ENCODE measurements at places on chromosomes 6 and 20.

- DNase-seq, result no peak
Observed at GRCh38 chr6:131054392-131055250, 8.4 kb downstream of the EPB41L2 start.

GRCh38 chr6:50128420-50129005 lies 78.8 kb upstream of the DEFB112 start:
- no peak for DNase-seq

DNA sequence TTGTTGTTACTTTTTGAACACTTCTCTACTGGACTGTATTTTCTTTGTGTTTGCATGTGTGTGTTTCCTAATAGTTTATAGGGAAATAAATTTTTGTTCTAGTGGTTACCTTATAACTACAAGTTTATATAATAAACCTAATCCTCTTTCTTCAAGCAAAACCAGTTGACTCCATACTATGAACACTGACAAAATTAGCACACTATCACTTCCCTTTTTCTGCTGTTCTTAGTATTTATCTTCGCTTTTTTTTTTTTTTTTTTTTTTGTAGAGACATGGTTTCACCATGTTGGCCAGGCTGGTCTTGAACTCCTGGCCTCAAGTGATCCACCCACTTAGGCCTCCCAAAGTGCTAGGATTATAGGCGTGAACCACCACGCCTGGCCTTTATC lies 25.0 kb upstream of the C6orf62 start:
- DNase-seq, result no peak

- DNase-seq, result no peak
Observed at GRCh38 chr6:86535100-86535499, 402.2 kb upstream of the HTR1E start.

GRCh38 chr6:102670735-102671134 lies 1277.2 kb downstream of the GRIK2 start:
- DNase-seq, result no peak

DNA sequence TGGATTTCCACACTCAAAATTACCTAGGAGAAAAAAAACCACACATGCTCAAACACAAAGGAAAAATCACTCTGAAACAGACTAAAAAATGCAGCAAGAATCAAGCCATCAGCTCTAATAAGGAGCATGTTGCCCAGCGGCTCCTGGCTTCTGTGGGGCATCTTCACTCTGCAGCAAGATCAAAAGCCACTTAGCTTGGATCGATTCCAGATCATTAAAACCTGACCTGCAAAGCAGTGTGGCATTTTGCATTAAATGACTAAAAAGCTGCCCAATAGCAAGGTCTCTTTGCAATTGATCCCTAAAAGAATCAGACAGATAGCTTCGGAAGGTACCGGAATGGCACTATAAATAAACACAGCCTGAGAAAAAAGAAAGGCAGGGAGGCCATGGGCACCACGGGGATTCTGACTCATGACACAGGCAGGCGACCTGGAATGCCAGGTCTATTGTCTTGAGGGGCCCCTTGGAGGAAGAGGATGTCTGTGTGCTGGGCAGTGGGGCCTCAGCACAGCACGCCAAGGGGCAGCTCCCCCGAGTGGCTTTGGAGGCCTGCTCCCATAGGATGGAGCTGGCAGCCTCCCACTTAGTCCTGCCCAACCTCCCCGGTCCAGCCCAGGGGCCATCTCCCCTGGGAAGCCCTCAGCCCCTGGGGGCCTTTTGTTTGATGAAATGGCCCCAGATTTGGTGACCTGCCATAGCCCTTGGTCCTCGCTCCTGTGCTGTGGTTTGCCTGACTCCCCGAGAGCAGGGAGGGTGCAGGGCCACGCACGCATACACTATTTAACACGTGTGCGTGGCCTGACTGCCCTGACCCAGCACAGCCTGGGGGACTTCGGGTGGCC lies 7.6 kb downstream of the LEMD2 start:
- DNase-seq, result no peak

GRCh38 chr6:77455271-77455670 lies 8.0 kb downstream of the HTR1B start:
- no peak for DNase-seq

DNA sequence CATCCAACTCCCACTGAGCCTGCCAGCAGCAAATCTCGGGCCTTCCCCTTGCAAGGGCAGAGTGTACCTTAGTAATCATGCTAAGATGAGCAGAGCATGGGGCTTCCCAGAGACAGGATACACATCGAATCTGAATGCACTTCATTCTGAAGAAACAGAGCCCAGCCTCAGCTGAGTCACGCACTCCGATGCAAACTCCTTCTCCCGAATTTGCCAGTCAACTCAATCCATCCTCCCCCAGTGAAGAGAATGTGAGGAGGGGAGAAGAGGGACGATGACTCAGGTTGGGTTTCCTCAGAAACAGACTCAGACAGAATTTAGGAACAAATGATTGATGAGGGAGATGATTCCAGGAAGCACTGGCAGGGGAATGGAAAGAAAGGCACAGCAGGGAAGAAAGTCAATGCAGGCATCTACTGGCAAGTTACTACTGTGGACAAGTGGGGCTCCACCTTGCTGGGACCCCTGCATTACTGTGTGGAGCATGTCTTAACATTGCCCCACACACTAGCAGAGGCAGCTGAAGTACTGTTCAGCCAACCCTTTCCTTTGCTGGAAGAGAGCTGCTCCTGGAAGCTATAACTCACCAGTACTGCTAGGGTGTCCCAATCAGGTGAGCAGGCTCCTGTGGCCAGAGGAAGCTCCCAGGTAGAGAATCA lies 251.6 kb downstream of the ADGB start:
- DNase-seq, result no peak

DNA sequence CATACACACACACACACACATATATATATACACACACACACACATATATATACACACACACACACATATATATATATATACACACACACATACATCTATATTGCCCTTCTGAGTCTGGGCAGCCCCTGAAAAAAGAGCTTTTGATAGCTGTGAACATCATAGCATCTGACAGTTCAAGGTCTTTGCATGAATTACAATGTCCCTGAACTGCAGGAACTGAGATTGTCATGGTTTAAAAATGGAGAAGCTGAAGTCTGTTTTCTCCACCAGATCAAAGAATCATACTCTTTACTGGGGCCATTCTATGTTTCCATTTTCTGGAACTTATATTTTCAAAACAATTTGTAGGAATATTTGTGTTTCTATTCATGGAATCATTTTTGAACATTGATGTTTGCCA lies 189.8 kb downstream of the ZDHHC14 start:
- DNase-seq, result no peak

DNA sequence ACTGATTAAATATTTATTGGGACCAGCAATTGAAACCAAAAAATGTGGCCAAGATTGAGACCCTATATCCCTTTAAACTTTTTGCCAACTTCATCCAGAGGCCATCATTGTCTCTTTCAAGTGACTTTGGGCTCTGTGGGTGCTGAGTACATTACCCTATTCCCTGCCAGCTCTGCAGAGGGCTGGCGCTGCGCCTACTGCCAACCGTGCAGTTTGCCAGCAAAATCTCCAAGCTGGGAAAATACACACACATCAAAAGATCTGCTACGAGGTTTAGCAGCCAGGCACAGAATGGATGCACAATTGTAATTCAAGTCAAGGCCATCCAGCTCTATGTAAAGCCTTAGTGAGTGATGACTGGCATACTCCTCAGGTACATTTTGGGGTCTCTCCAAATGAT lies 125.0 kb downstream of the CBLN4 start:
- DNase-seq, result no peak

- peak; percentile 79 for DNase-seq
Observed at GRCh38 chr20:12171923-12172524, 254.3 kb downstream of the BTBD3 start.
